ENCODE measurements at places on chromosomes 6 and 20.

DNA sequence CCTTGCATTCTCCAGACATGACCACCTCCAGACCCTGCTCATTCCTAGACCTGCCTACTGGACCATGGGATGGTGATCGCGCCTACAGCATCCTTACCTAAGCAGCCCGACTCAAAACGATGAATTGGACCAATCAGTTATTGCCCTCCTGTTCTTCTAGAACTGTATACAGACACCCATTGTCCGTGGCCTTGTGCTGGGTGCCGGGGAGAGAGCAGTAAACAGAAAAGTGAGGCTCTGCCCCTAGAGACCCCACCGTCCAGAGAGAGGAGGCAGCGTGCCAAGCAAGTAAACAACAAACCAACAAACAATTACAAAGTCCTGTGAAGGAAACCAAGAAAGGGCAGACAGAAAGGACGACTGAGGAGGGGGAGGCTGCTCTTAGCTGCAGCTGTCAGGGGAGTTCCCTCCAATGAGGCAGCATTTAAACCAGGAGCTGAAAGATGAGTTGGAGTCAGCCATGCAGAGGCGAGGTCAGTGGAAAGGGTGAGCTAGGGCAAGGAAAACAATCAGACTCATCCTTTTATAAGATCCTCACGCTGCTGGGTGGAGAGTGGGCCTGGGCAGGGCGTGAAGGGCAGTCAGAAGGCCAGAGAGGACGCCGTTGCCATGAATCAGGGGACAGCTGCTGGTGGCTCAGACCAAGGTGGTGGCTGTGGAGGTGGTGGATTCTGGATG is 37.6 kb upstream of the BLCAP start:
- DNase-seq = no peak

DNA sequence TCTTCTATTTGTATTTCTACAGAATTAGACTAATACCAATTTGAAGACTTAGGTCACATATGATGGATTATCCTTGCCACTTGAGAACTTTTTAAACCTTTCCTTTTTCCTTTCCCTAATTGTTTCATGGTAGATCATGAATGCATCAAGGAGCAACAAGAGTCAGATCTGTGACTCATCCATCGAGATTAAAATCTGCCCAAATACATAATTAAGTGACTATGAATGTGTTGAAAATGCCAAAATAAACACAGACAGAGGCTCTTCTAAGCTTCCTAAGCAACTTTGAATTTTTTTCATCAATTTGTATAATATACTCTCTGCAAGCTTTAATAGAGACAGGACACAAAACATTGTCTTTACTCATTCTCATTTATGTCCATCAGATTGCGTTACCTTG is 23.5 kb upstream of the HTR1E start:
- no peak for DNase-seq

DNA sequence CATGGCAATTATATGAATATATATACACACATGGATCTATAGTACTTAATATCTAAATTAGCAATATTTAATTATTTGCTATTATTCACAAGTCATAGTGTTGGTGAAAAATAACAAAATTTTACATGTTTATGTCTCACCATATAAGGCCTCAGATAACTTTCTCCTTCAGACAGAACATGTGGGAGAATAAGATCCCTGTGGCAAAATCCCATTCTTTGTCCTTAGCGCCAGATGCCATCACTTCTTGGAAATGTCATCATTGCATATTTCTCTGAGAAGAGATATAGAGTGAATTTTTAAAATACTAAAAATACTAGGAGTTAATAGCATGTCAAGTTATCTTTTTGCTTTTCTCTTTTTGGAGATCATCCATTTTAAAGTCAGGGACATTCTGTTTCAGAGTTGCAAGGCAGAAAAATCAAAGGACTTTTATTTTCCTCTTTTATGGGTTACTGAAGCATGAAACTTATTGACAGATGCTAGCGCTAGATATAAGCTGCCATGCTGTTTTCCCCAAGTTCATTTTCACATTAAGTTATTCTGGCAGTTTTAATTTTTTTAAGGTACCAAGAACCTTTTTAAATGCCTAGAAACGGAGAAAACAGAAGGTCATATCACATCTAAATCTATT is 30.4 kb upstream of the STXBP5 start:
- DNase-seq = no peak

- no peak for DNase-seq
These were observed 337.7 kb downstream of the TPBG start for GRCh38 chr6:82701341-82701740.

GRCh38 chr20:1883986-1884385 is 11.2 kb upstream of the SIRPA start:
- DNase-seq = no peak

DNA sequence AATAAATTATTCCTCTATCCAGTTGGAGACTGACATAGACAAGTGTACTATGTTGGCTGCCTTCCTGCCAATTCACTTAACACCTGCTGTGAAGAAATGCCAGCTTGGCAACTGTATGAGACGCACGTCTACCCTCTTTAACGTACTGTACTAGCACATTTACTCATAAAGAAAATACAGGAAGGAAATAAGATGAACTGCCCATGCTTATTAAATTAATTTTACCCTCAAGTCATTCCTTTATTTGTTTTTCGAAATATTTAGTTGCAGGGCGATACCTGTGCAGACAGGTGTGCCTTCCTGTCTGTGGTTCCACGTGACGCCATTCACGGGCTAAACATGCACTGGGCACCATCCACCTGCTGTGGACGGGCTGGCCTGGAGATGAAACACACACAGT is 52.0 kb downstream of the PSMG4 start:
- no peak for DNase-seq

GRCh38 chr20:61571221-61571620 is 319.2 kb downstream of the CDH4 start:
- DNase-seq = no peak

DNA sequence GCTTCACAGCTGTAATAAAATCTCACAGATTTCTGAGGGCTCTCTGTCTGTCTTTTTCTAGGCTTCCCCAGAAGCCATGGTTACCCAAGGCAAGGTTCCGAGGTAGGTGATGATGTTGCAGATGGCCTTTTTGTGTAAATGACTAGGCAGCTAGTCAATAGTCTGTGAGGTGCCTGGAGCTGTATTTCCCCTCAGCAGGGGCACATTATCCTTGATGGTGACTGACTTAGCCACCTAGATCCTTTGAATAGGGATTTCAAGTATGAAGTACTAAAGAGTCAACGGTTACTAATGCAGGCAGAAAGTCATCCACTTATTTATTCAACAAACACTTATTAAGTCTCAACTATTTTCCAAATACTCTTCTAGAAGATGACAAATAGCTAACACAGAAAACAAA is 49.3 kb upstream of the L3MBTL3 start:
- no peak for DNase-seq

GRCh38 chr6:98574984-98575383 is 259.4 kb upstream of the POU3F2 start:
- DNase-seq = no peak

- no peak for DNase-seq
These were observed 644.3 kb downstream of the EPM2A start for GRCh38 chr6:145090801-145091585.

DNA sequence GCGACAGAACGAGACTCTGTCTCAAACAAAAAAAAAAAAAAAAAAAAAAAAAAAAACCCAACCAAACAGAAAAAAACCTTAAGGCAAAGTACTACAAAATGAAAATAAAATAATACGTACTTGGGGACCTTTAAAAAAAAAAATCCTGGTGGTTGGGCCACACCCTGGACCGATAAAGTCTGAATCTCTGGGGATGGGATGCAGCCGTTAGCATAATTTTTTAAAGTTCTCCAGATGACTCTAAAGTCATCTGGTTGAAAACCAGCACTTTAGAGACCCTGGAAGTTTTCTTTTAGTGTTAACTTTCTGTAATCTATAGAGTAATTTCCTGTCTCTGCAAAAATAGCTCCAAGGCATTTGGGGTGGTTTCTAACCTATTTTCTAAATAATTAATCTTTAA is 142.9 kb upstream of the SALL4 start:
- no peak for DNase-seq

DNA sequence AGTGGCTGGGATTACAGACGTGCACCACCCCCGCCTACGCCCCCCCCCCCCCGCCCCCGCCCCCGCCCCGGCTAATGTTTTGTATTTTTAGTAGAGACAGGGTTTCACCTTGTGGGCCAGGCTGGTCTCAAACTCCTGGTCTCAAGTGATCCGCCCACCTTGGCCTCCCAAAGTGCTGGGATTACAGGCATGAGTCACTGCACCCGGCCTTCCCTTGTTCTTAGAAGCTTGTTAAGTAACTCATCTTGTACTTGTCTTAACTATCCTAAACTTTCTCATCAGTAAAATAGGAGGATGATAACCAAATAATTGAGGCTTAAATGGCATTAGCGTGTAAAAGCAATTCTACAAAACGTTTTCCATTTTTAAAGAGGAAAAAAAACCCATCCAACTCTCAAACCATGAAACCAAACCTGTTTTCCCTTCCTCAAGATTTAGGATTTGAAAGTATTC is 4.2 kb downstream of the CDYL start:
- DNase-seq = no peak

- no peak for DNase-seq
These were observed 95.4 kb upstream of the MRPS10 start for GRCh38 chr6:42313038-42313437.

DNA sequence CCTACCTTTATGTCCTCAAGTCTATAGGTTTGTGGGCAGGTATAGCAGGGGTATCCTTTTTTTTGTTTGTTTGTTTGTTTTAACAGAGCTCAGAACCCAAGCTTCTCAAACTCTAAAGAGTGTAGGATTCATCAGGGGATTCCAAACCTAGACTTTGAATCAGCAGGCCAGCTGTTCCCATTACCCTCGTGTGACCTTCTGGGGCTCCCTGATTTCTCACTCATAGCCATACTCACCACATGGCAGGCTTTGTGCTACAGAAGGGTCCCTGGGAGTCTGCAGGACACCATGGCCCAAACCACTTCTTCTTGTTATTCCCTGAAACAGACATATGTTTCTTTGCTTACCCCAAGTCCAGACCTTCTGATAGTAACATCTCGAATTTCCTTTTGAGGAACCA is 350.8 kb upstream of the TSHZ2 start:
- DNase-seq = no peak

- no peak for DNase-seq
These were observed 158.7 kb downstream of the SCML4 start for GRCh38 chr6:107665382-107665781.

- no peak for DNase-seq
These were observed 13.0 kb upstream of the RIN2 start for GRCh38 chr20:19745106-19745505.

GRCh38 chr6:28719275-28719940 is 193.7 kb downstream of the GPX5 start:
- DNase-seq = no peak

GRCh38 chr6:18327626-18328025 is 59.5 kb upstream of the RNF144B start:
- DNase-seq = no peak

DNA sequence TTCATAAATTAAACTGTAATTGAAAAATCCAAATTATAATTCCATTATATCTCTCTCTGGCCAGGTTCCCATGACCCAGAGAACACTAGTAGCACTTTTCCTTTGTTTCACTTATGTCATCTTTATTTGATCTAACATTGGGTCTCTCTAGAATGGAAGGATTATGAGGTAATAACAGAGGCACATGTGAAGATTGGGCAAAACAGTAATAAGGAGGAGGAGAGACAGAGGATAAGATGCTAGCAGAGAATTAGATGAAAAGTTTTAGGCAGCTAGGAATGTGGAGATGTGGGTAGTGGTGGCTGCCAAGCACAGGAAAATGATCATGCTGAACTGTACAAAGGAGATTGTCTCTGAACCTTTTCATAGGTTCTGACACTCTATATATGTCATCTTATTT is 3.3 kb downstream of the TAB2 start:
- DNase-seq = no peak

GRCh38 chr6:152474354-152474753 is 162.8 kb downstream of the SYNE1 start:
- DNase-seq = no peak

DNA sequence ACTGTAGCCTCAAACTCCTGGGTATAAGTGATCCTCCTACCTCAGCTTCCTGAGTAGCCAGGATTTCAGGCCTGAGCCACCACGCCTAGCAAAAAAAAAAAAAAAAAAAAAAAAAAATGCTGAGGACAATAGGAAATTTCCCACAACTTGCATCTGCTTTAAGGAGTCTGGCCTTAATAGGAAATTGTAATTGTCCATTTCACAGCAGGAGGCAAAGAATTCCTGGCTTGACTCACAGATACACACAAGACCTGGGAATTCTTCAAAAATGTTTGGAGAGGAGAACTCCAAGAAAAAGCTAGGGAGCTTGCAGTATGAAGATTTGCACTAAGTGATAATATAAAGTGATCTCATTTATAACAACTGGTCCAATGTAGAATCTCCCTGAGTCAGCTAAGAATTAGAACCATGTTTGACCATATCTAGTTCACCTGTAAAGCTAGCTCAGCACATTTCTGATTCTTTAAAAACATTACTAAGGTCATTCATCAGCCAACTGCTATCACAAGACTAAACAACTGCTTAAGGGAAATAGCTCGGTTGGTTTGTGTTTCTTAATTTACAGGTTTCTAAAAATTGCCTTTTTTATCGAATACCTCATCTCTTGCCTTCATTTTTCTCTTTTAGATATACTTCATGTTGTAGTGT is 80.2 kb upstream of the SLC2A12 start:
- no peak for DNase-seq

- DNase-seq = no peak
These were observed 11.0 kb downstream of the TSPYL1 start for GRCh38 chr6:116268589-116269293.

DNA sequence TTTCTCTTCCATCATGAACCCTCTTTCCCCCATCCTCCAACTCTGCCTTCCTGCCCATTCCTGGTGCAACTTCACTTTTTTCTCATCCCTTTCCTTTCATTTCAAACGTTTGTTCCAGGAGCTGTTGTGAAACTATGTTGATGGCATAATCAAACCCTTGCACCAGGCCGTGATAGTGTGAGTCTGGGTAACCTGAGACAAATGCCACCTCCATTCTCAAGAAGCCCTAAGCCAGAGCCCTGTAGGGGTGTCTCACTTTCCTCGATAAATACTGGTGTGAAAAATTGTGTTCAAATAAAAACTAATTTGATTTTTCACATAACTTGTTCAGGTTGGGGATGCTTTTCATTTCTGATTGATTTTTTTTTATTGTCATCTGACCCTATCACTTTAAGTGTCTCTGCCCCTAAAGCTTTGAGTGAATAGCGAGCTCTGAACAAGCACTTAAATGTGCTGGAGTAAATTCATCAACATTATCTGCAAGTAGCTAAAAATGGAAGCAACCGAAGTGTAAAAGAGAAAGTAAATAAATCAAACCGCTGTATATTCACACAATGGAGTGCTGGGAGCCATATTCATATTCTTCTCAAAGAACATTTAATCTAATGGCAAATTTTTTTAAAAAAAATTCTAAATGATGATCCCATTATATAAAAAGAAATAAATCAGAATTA is 303.1 kb upstream of the CDYL start:
- no peak for DNase-seq

DNA sequence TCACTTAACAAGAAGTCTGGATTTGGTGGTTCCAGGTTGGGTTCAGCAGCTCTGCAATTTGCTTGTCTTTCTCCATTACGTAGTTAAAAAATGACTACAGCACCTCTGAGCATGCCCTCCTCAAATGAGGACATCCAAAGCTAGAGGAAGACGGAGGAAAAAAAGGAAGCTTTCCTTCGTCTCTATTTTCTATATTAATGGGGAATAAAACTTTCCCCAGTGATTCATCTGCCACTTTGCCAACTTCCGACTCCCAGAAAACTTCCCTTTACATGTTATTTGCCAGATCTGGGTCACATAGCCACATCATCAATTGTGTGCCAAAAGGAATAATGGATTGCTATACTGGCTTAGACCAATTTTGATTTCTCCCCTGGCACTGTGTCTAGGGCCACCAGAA is 69.5 kb downstream of the ZFAND3 start:
- DNase-seq = no peak

Measured in activated CD8-positive, alpha-beta memory T cell treated with anti-CD3 and anti-CD28 coated beads, Interleukin-2, amount 50 U/mL, for 4 hours (primary cell).